ENCODE measurements at places on chromosomes 7 and 10. TPM values are rescaled to one million over a fixed set of nuclear protein-coding genes. Genes with fewer than 3 reads are reported as not detected.

Gene AKR1B15
- polyA plus RNA-seq: not detected

Gene SFTPA1
- polyA plus RNA-seq: 0.52 TPM

Gene EPDR1
- 6.7 TPM for polyA plus RNA-seq

Gene AIMP2
- polyA plus RNA-seq: 31.2 TPM

Gene ZNF518A
- polyA plus RNA-seq: 3.6 TPM

Gene NAMPT
- 720 TPM for polyA plus RNA-seq

Gene MBL2
- polyA plus RNA-seq: not detected

Gene NODAL
- 0.04 TPM for polyA plus RNA-seq

Gene UNC5B
- polyA plus RNA-seq: 1.7 TPM

Gene PBLD
- 8.3 TPM for polyA plus RNA-seq

Gene RAPGEF5
- polyA plus RNA-seq: 5.7 TPM

Gene HGF
- polyA plus RNA-seq: 0.53 TPM

Gene GIMAP7
- 47.2 TPM for polyA plus RNA-seq

Gene NUTM2E
- polyA plus RNA-seq: 0.58 TPM

Gene PTPRZ1
- 1.1 TPM for polyA plus RNA-seq

Gene PAX4
- not detected for polyA plus RNA-seq

Gene DOCK1
- polyA plus RNA-seq: 21.5 TPM

Gene A1CF
- 0.04 TPM for polyA plus RNA-seq

Gene CFAP69
- 1.2 TPM for polyA plus RNA-seq

Gene AKR1C4
- not detected for polyA plus RNA-seq

Gene LRRC61
- polyA plus RNA-seq: 12.1 TPM

Gene SFMBT2
- polyA plus RNA-seq: 0.67 TPM

Gene GRID1
- polyA plus RNA-seq: 1.7 TPM

Gene DYNC1I1
- 4.8 TPM for polyA plus RNA-seq

Gene CDCA7L
- 17.5 TPM for polyA plus RNA-seq

Gene BICC1
- 4.6 TPM for polyA plus RNA-seq

Gene TFEC
- 1.6 TPM for polyA plus RNA-seq

Gene KIAA1549
- polyA plus RNA-seq: 5.4 TPM

Gene SEMA4G
- polyA plus RNA-seq: 2.3 TPM

Gene ST8SIA6
- 0.10 TPM for polyA plus RNA-seq

Gene CCDC136
- polyA plus RNA-seq: 1.1 TPM

Gene TWIST1
- polyA plus RNA-seq: 31.8 TPM

Gene ITGB8
- polyA plus RNA-seq: 1.6 TPM

Gene LIPF
- 2,549 TPM for polyA plus RNA-seq

Gene GIMAP5
- polyA plus RNA-seq: 42.8 TPM

Gene PIP
- not detected for polyA plus RNA-seq

Gene FAM241B
- polyA plus RNA-seq: 1.1 TPM

Gene RNLS
- 13.3 TPM for polyA plus RNA-seq

Gene MGMT
- 22.7 TPM for polyA plus RNA-seq

Gene ZNF804B
- not detected for polyA plus RNA-seq

Gene INMT
- polyA plus RNA-seq: 191 TPM

Gene NANOS1
- polyA plus RNA-seq: 3.5 TPM

Gene PRF1
- polyA plus RNA-seq: 2.4 TPM

Gene PLEKHS1
- 4.2 TPM for polyA plus RNA-seq

Gene TYW1B
- polyA plus RNA-seq: 2.5 TPM

Gene MRC1
- 32.8 TPM for polyA plus RNA-seq

Gene CRYGN
- polyA plus RNA-seq: 0.68 TPM
